ENCODE measurements at places on chromosomes 5 and 9.
A peak's percentile ranks its signal among the peaks of the same experiment; 100 is the strongest.

- DNase-seq = no peak
Measured at GRCh38 chr9:98182069-98182820, 10.2 kb downstream of the CORO2A start.

DNA sequence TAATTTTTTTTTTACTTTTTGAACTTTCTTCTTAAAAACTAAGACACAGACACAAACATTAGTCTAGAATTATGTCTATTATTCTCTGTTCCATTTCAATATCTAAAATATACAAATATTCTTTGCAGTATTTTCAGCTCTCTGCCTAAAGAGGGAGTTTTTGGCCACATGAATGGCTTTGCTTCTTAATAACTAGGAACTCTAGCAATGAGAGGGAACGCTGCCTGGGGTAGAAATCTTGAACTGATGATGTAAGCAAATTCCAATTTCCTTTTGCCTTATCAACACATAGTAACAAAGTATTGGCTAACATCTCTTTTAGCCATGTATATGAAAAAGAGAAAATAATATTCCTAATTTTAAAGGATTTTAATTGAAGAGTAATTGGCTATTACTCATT is 51.9 kb downstream of the SLC25A46 start:
- no peak for DNase-seq

DNA sequence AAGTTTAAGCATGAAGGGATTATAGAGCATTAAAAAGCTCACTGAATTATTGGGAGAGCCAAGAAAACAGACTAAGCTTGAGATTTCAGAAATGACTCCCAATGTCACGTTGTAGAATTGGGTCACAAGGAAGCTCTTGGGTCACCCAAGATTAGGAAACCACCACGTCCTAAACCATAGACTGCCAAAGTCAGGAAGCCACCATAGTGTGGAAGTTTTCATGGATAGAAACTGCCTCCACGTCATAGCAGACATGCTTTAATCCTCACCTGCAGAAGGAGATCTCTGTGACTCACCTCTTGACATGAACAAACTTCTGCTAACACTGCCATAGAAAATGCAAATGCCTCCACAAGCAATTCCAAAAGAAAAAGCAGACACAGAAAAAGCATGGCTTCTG is 106.3 kb downstream of the SLC1A3 start:
- DNase-seq = no peak

DNA sequence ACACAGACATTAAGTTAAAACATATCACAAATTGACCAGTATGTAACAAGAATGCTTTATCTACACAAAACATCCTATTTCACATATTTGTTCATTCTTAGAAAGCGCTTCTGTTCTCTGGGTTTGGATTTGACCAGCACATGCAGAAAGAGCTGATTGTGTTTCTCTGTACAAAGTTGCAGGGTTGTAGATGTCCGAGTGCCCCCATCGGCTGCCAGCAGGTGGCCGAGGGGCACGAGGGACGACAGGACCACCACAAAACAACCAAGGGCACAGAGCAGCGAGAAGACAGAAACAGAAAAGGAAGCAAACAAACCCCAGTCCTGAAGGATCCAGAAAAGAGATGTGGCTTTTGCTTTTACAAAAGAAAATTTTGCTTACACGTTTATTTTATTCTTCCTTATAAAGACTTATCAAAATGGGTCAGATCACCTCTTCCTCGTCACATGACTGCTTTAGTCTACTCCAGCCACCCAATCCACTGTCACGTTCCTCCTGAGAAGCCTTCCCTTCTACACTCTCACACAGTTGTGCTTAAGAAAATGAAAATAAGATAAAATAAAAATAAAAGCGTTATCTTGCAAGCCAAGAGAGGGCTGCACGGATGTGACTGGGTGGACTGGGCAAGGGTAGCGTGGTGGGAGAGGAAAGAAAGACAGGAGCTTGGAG is 9.5 kb downstream of the OTP start:
- no peak for DNase-seq

- no peak for DNase-seq
Measured at GRCh38 chr5:25091921-25092320, 447.1 kb upstream of the CDH10 start.

- no peak for DNase-seq
Measured at GRCh38 chr9:81595887-81596543, 93.3 kb downstream of the TLE1 start.

- DNase-seq = no peak
Measured at GRCh38 chr9:90637626-90638025, 5.0 kb downstream of the DIRAS2 start.

DNA sequence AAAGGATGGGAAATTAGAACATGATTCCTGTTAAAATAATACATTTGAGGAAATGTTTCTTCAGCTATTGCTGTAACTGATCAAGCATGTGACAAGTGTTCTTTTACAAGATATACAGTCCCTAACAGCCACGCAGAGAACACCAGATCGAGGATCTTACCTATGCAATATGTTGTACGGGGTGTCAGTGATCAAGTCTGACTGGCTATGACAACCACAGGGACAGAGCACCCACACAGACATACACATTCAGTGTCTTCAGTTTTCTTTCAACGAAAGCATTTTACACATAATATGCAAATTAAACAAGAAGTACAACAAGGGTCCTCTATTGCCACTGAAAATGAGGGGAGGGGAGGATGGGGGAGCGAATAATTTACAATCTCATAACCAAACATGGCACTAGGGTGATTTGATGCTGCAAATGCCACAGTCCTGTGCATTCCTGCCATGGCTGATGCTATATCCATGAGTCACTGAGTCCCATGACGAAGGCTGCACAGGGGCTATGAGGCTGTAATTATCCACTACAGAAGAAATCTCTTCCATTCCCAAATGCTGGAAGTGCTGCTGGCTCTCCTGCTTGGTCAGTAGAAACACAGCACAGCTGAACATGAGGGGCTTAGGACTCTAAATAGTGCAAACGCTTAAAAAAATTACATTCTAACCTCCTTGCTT is 118.2 kb downstream of the KLHL3 start:
- no peak for DNase-seq

DNA sequence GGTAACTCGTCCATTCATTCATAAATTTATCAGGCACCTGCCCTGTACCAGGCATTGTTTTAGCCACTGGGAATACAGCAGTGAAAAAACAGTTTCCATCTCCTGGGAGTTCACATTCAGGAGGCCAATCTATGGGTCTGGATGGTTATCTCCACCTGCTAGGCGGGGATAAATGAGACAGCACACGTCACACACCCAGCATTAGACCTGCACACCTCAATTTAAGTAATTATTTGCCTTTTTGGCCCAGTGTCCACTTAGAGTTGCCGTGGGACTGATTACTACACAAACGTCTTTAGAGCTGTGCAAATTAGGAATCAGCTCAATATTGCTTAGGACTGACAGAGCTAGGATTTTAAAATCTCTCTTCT is 46.1 kb downstream of the STK10 start:
- no peak for DNase-seq

- DNase-seq = no peak
Measured at GRCh38 chr5:39092581-39093351, 18.6 kb upstream of the RICTOR start.

DNA sequence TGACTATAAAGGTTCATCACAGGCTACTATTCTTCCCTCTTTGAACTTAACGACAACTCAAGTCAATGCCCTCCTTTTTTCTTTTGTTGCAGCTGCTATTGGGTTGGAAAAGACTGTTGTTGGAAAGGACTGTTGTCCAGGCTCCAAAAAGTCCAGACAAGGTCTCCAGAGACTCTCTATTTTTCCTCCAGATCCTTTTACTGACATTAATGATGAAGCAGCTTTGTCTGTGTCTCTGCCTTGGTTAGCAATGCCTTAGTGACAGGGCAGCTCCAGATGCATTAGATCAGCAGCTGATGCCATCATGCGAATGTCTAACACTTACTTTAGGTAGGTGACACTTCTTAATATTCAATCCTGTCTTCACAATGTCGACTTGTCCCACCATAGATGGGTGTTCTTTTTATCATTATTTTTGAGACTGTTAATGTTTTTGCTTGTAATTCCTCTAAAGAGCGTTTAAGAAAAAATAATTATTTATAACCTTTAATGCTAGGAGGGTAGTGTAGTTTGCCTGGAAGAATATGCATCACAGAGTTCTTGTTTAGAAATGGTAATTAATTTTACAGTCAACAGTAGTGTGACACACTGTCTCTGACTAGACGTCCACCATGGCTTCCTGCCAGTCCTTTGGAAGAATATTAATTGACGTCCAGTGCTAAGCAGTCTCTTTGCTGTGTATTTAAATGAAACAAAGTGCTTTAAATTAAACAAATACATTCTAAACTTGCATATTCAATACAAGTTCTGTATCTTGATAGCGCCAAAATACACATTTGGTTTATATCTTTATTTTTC is 492.2 kb downstream of the NR2F1-AS1 start:
- no peak for DNase-seq

- DNase-seq = no peak
Measured at GRCh38 chr5:137114529-137114928, 384.6 kb downstream of the SPOCK1 start.

DNA sequence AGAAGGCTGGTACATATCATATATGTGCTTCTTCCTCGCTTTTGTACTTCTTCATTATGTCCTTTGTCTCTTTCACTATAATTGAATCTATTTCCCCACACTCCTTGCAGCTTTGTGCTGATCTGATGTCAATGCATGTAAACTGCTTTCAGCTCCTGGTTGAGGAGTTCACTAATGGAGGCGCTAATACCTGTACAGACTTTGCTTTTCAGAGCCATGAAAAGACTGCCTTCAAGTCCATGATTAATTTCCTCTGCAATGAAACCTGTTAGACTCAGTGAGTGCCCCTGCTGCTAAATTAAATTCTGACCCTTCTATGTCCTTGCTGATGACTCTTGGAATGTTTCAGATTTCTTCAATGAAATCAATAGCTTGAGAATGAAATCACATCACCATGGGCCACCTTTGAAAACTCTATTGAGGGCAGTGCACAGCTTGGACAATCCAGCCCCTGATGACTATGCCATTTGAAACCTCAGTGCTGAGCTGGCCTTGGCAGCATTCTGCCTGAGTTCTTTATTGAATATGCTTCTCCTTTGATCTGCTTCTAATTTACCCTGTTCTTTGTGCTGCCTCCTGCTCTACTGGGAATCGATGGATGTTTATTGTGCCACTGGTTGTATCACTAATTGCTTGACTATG is 358.2 kb upstream of the DMAC1 start:
- DNase-seq = no peak

DNA sequence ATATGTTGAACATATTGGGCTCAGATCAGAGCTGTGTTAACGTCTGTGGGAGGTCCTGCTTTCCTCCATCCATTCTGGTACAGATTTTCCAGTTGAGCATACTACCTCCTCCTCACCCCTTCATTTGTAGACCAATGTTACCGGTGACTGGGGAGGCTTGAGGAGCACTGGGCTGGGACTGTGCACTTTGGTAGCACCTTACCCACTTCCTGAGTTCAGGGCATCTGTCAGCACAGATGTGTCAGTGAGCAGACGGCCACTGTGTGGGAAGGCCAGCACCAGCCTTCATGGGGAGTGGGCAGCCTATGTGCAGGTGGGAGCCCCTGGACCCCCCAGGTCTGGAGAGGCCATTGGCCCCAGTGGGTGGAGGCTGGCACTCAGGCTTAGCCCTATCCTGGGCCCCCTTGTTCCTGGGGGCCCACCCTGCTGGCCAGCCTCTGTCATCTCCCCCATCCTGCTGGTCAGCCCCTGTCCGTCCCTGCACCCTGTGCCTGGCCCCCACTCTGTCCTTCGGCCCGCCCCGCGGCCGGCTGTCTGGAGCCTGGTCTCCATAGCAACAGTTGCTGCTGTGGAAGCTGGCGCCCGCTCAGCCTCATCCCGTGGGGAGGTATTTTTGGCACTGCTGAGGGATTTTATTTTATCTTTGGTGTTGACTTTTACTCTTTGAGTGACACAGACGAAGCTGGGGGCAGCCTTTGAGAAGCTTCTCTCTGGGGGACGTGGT is 21.3 kb downstream of the WNK2 start:
- peak; percentile 8 for DNase-seq

- DNase-seq = no peak
Measured at GRCh38 chr9:105087910-105088898, 156.2 kb upstream of the SLC44A1 start.

DNA sequence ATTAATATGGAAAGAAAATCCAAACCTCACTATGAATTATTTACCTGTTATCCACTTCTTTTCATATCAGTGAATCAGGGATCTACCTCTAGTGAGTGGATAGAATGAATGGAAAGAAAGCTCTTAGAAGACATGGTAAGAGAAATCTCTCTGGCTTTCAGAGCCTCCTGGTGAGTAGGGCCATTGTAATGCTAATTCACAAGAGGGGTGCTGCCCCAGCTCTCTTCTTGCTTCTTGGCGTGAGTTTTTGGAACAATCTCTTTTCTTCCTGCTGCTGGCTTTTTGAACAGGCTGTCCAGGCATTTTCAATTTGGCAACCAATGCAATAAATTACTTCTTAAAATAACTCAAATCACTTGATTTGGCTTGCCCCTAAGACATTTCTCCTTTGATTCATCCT is 49.9 kb upstream of the KCNN2 start:
- DNase-seq = no peak

- no peak for DNase-seq
Measured at GRCh38 chr5:169460896-169461295, 122.7 kb upstream of the SPDL1 start.
